ENCODE measurements at places on chromosomes 16 and 17. TPM values are rescaled to one million over a fixed set of nuclear protein-coding genes. Genes with fewer than 3 reads are reported as not detected.

The CCL7 gene
- not detected for total RNA-seq

- H3K4me1 ChIP-seq = no peaks in the 10 kb centered on the region
- no peaks in the 10 kb centered on the region for H3K27me3 ChIP-seq
- H3K4me3 ChIP-seq = no peak overlapping the region
- DNase-seq = no peak
- H3K36me3 ChIP-seq = no peaks in the 10 kb centered on the region
- H3K27ac ChIP-seq = no peak overlapping the region
These were observed 91.6 kb downstream of the TNFRSF13B start for GRCh38 chr17:16880121-16880842.

- no peak overlapping the region for H3K4me3 ChIP-seq
- H3K27ac ChIP-seq = no peak overlapping the region
- no peak for DNase-seq
- no peaks in the 10 kb centered on the region for H3K36me3 ChIP-seq
- peaks cover 24% of the 10 kb centered on the region for H3K4me1 ChIP-seq
- H3K27me3 ChIP-seq = no peaks in the 10 kb centered on the region
These were observed 4.9 kb downstream of the P3H4 start for GRCh38 chr17:41806685-41807445.

- H3K4me1 ChIP-seq = peaks cover 18% of the 10 kb centered on the region
- H3K27me3 ChIP-seq = no peaks in the 10 kb centered on the region
- no peak overlapping the region for H3K4me3 ChIP-seq
- DNase-seq = no peak
These were observed 2.0 kb downstream of the NT5C start for GRCh38 chr17:75129576-75129975.

DNA sequence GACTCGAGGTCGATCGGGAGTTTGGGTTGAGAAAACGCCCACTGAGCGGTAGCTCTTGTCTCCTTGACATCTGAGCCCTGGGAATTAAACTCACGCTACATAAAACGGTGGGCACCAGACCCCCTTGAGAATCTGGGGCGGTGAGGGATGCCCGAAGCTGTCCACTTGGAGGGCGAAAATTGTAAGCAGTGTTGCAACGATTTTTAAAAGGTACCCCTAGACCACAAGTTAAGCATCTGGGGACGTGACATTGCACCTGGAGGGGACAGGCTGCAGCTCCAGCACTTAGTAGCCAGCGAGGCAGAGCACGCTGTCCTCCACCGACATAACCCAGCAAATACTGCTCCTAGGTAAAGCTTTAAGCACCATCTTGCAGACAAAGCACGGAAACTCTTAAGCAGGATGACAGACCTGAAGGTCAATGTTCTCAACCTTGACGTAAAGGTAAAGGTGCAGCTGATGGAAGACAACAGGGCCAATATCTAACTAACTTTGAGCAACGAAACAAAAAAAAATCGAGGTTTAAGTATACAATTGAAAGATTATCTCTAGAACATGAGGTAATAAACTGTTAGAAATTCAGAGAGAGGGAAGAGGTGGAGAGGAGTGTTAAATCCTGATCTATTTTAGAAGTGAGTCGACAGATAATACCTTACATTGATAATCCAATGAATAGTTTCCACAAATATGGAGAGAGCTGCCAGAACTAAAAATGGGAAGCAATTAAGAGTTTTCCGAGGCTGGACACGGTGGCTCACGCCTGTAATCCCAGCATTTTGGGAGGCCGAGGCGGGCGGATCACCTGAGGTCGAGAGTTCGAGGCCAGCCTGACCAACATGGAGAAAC is 921 bp upstream of the CDR2 start:
- peak overlapping the region; percentile 97 for H3K27ac ChIP-seq
- H3K4me1 ChIP-seq = peaks cover 23% of the 10 kb centered on the region
- no peak for DNase-seq
- H3K4me3 ChIP-seq = peak overlapping the region; percentile 89

The ITGB3 gene
- total RNA-seq = 61.5 TPM

The SPIRE2 gene
- total RNA-seq = 1.8 TPM

DNA sequence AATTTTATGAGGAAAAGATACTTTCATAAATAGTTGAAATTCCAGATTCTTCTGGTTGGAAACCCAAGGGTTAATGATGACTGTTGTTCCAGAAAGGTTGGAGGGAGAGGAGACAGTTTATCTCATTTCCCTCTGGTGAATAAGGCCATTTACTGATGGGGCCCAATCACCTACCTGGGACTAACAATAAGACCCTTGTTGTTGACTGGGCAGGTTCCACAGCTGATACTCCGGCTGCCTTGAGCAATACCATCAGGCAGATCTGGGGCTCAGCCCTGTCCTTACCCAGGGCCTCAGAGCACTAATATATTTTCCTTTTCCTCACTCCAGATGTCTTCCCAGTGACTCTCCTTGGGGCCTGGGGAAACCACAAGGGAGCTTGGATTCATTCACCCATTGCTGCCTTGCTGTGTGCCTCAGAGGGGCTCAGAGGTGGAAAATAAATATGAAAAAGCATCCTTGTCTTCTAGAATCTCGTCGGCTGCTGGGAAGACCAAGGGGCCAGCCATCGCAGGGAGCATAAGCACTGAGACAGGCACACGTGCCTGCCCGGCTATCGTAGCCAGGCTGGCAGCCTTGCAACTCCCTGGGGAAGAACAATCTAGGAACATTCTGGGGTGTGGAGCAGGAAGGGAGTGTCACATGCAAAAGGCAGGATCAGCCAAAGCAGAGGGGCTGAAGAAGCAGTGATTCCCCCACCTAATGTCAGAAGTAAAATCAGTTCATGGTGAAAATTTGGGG is 54.4 kb downstream of the MPRIP start:
- peaks cover 82% of the 10 kb centered on the region for H3K4me1 ChIP-seq
- peaks cover 3% of the 10 kb centered on the region for H3K36me3 ChIP-seq
- H3K27ac ChIP-seq = peak overlapping the region; percentile 58
- no peak overlapping the region for H3K4me3 ChIP-seq
- H3K27me3 ChIP-seq = no peaks in the 10 kb centered on the region
- no peak for DNase-seq

The KRT13 gene
- 0.52 TPM for total RNA-seq

DNA sequence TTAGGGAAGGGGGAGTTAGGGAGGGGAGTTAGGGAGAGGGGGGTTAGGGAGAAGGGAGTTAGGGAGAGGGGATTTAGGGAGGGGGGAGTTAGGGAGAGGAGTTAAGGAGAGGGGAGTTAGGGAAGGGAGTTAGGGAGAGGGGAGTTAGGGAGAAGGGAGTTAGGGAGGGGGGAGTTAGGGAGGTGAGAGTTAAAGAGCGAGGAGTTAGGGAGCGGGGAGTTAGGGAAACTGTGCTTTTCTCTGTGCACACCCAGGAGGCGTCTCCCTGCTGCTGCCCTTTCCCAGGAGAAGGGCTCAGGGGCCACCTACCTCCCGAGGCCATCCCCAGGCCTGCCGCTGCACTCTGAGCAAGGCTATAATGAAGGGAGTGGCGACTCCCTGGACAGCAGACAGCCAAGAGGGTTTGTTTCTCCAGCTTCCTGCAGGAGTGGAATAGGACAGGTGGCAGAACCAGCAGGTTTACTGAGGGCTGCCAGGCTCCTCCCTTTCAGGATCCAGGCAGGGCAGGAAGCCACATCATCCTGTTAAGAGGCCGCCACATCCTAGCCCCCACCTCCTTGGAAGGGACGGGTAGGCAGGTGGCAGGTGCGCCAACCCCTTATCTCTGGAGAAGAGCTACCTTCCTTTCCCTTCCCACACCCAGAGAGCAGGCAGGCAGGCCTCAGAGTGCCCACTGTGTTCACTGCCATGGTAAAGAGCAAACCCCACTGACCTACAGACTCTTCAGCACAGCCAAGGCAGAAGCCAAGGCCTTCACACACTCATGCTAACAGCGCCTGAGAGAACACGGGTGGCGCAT is 4.3 kb downstream of the CANT1 start:
- H3K27me3 ChIP-seq = no peaks in the 10 kb centered on the region
- DNase-seq = no peak
- no peak overlapping the region for H3K4me3 ChIP-seq
- H3K36me3 ChIP-seq = no peaks in the 10 kb centered on the region

GRCh38 chr17:76154292-76154691 is 13.2 kb upstream of the FOXJ1 start:
- no peaks in the 10 kb centered on the region for H3K27me3 ChIP-seq
- H3K4me3 ChIP-seq = no peak overlapping the region
- no peak overlapping the region for H3K27ac ChIP-seq
- H3K4me1 ChIP-seq = peaks cover 34% of the 10 kb centered on the region
- H3K36me3 ChIP-seq = no peaks in the 10 kb centered on the region

DNA sequence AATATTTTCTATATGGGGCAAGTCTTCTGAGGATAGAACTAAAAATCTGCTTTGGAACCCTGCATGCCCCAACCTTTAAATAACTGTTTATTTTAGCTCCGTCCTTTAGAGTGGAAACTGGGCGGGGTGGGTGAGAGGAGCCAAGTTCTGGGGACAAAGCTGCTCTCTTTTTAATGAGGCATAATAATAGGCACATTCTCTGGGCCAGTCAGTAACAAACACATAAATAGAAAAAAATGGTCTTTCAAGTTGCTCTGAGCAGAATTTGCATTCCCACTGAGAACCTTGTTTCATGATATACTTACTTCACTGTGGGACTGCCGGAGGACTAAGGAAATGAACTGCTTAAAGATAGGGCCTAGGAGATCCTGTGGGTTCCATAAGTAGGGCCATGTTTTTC is 51.5 kb downstream of the KNOP1 start:
- H3K27ac ChIP-seq = peak overlapping the region; percentile 49
- no peak for DNase-seq
- no peaks in the 10 kb centered on the region for H3K27me3 ChIP-seq
- peaks cover 32% of the 10 kb centered on the region for H3K36me3 ChIP-seq

DNA sequence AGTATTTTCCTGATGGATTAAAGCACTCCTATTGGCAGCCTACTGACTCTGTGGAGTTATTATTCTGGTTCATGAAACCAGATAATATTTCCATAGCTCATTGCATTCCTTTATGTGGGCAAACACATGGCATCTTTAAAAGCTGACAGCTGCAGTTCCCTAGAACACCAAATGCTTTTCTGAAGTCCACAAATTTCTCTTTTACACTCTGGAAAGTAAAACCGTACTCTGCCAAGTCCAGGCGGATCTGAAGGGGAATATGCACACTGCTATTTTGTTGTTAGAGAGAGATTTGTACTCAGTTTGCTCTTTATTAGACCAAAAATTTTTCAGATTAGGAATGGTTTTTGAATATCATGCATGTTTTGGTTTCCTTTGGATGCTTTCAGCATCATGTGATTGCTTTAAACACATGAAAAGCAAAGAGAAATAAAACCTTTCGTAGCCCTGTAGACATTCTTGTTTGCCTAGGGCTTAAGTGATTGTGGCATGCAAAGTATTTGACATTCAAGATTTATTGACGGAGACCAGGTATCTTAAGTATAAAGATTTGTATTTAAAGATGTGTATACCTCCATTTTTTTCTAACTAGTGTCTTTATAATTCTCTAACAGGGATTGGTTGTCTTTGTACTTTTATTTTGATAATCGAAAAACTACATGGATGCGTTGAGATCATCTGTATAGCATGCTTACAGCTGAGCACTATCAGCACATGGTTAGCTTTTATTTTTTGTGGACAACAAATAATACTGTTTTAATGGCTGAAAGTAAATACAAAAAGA is 19.5 kb downstream of the SEC14L1 start:
- H3K4me1 ChIP-seq = peaks cover 61% of the 10 kb centered on the region
- no peak for DNase-seq
- H3K27ac ChIP-seq = no peak overlapping the region
- no peak overlapping the region for H3K4me3 ChIP-seq

- no peaks in the 10 kb centered on the region for H3K27me3 ChIP-seq
- peak overlapping the region; percentile 67 for H3K27ac ChIP-seq
- no peaks in the 10 kb centered on the region for H3K36me3 ChIP-seq
- DNase-seq = peak; percentile 96
These were observed 8.8 kb upstream of the MAP2K3 start for GRCh38 chr17:21275579-21276263.

DNA sequence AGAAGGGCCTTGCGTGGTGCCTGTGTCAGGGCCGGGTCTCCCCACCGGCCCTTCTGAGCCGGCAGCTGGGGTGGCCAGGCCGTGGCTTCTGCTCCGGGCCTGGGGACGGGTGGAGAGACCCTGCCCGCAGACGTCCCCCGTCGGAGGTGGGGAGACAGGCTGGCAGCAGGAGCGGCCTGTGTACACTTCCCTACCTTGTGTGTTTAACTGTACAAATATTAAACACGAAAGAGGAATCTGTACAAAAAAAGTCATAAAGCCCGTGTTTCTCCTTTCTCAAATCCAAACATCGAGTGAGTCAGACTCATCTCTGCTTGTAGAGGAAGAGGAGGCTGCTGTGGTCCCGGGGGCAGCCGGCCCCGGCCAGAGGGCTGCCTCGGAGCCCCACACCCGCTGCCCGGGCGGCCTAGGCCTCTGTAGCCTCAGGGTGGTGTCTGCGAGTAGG is 2.0 kb downstream of the CACNA1H start:
- H3K4me1 ChIP-seq = peaks cover 83% of the 10 kb centered on the region
- H3K36me3 ChIP-seq = no peaks in the 10 kb centered on the region
- H3K27me3 ChIP-seq = peaks cover 78% of the 10 kb centered on the region

The CHST4 gene
- total RNA-seq = 0.26 TPM

GRCh38 chr17:6137716-6138502 is 67.7 kb downstream of the WSCD1 start:
- no peaks in the 10 kb centered on the region for H3K36me3 ChIP-seq
- no peaks in the 10 kb centered on the region for H3K4me1 ChIP-seq
- H3K27ac ChIP-seq = no peak overlapping the region
- peaks cover 23% of the 10 kb centered on the region for H3K27me3 ChIP-seq
- DNase-seq = no peak

The LGALS9B gene
- total RNA-seq = not detected

The VWA3A gene
- total RNA-seq = 0.42 TPM

DNA sequence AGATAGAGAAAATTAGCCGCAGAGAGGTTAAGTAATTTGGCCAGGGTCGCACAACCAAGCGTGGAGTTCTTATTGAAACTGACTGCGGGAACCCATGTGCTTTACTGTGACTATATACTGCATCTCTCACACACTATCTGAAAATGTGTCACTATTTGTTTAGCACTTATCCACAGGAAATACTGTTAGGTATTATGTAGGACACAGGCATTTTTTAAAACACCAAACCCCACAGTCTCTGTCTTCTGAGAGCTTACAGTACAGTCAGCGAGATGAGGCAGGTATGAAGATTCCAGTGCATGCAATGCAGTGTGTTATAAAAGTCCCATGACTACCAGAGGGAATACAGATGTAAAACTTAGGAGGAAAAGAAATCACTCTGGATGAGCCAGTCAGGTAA is 11.3 kb downstream of the RBL2 start:
- H3K27ac ChIP-seq = no peak overlapping the region
- H3K4me3 ChIP-seq = no peak overlapping the region
- no peaks in the 10 kb centered on the region for H3K4me1 ChIP-seq
- peaks cover 22% of the 10 kb centered on the region for H3K36me3 ChIP-seq
- H3K27me3 ChIP-seq = no peaks in the 10 kb centered on the region
- DNase-seq = no peak

The TP53TG3D gene
- not detected for total RNA-seq

GRCh38 chr17:36994438-36994837 is 45.7 kb downstream of the AATF start:
- H3K27ac ChIP-seq = no peak overlapping the region
- H3K36me3 ChIP-seq = peaks cover 84% of the 10 kb centered on the region
- H3K27me3 ChIP-seq = no peaks in the 10 kb centered on the region
- H3K4me3 ChIP-seq = no peak overlapping the region
- no peak for DNase-seq

Data from esophagus muscularis mucosa (tissue), 4 donors.